ENCODE measurements at places on chromosomes 11 and 22.

DNA sequence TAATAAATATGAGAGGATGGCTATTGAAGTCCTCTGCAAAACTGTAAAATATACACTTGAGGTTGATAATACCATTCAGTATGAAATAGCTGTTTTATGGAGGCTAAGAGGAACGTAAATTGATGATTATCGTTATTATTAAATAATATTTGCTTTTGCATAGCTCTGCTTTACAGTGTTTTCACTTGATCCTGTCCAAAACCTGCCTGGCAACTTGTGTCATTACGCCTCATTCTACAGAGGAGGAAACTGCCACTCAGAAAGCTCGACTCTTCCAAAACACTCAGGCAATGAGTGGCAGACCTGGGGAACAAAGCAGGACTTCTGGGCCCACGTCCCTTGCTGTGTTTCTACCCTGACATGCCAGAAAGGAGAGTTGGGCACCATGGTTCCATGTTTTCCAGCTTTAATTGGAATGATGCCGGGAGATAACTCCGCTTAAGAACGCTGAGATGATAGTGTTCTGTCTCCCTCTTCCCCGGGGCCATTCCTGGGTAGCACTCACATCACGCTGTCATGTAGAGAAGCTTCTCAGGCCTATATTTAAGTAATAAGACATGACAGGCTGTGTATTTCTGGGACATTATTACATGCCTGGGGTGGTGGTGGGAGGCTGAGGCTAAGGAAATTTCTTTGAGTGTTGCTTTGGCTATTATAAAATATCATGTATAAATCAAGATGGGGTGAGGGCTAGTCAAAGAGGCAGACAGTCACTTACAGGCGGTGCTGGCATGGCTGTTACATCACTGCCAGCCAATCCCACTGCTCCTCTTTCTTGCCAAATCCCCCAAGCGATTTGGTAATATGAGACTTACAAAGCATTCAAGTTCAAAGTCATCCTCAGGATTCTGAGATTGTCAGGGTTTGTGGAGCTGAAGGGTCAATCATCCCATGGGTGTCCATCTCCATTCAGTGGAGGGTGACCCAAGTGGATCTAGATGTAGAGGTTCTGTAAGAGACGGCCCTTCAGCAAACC is 501.7 kb downstream of the INSC start:
- DNase-seq, result no peak

- no peak for DNase-seq
Observed at GRCh38 chr11:107179829-107180228, 161.6 kb upstream of the GUCY1A2 start.

DNA sequence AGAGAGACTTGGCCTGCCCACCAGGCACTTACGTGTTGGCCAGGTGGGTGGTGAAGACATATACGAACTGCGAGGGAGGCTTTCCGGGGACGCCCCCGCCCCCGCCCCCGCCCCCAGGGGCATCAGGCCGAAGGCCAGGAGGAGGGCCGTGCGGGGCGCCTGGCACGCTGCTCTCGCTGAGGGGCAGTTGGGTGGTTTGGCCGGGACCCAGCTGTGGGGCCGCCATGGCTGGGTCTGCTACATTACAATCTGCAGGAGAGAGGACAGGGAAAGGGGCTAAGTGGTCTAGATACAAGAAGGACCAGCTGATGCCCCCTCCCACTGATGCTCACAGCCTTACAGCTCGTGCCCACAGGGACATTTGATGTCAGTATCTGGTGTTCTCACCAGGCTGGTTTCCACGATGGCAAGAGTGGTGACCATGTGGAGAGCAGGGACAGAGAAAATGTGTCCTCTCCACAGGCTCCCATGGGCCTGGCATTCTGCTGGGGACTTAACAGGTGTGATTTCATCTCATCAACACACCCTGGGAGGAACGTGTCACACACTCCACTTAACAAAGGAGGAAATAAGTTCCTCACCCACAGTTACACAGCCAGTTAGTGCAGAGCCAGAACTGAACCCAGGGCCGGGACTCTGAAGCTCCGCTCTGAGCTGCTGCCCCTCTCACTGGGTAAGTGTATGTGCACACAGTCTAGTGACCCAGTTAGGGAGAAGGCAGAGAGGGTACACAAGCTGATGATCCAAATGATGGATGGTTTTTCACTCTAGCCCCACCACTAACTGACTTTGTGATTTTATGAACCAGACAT is 19.7 kb downstream of the CXCR5 start:
- no peak for DNase-seq

- DNase-seq, result no peak
Observed at GRCh38 chr11:69889400-69890318, 70.4 kb upstream of the FGF3 start.

DNA sequence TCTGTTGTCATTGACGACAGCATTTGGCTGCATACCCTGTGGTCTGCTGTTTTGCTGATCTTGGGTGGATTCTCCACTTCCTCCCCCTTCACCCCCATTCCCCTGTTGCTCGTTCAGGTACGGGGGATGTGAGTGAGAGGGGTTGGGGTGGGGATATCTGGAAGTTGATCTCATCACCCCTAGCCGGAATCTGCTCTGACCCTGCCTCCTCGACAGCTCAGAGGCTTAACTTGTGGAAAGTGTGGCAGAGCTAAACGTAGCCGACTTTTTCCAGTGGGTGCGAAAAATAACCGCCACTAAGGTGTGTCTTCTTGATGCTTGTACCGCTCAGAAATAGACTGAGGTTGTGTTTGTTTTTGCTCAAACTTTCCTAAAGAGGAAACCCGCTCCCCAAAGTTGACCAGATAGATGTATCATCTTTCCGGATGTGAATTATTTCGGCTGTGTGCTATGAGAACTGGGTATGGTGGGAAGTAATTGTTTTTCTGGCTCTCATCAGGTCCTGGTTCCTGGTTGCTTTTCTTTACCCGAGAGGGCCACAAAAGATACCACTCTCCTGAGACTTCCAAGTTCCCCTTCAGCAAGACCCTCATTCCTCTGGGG is 6.6 kb downstream of the ZBTB16 start:
- DNase-seq, result no peak

DNA sequence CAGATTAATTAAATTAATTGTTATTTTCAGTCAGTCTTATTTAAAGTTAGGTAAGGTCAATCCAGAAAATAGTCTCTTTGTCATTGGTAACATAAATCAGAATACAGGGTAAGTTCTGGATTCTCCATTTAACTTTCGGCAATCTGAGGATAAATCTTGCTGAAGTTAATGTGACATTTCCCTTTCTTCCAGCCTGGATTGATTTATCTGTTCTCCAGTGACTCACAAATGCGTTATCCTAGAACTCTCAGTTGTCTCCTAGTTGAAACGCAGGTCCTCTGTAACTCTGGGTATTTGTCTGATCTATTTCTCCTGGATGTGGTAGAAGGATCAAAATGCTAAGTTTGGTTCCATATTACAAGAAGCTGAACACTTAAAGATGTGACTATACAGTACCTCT is 21.0 kb downstream of the OR51E1 start:
- no peak for DNase-seq

DNA sequence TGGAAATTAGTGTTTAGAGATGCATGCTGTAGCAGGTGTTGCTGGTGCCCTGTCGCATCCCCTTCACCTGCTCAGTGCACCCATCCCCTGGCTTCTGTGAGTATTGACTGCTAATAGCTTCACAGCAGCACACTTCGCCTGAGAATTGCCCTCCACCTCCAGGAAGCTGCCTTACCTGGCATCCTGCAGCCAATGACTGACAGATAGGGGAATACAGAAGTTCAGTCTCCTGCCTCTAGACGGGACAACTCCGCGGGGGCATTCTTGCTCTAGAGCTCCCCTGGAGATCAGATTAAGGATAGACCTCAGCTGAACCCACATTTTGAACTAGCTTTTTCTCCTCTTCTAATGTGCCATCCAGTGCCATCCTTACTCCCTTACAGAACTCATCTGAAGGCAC is 9.3 kb upstream of the CD3E start:
- DNase-seq, result no peak

DNA sequence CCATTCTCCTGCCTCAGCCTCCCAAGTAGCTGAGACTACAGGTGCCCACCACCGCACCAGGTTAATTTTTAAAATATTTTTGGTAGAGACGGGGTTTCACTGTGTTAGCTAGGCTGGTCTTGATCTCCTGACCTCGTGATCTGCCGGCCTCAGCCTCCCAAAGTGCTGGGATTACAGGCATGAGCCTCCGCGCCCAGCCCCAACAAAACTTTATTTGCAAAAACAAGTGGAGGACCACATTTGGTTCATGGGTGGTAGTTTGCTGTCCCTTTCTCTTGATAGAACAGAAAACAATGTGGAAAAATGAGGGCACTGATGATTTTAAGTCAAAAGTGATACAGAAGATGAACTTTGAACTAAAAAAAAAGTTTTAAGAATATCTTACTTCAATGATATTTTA is 121.8 kb upstream of the SERPIND1 start:
- no peak for DNase-seq

DNA sequence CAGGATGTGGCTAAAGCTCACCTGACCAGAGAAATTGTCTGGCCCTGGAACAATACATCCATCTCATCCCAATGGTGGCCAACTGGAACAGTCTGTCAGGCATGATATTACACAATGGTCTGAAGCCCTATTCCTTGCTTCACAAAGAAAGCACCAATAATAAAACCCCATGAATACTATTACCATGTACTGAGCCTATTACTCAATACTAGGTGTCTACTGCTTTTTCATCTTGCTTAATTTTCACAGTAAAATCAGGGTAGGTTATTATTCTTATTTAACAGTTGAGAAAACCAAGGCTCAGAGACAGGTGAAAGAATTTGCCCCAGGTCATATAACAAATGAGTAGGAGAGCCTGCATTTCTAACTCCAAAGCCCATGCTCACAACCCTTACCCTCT is 68.9 kb upstream of the CAPRIN1 start:
- DNase-seq, result no peak

GRCh38 chr11:123152951-123153350 is 42.1 kb downstream of the CLMP start:
- DNase-seq, result no peak

GRCh38 chr11:94020777-94021481 is at the start of gene HEPHL1:
Gene HEPHL1, plus strand, starts transcription at chr11:94021354. Its CDS starts 15 bp downstream, at chr11:94021369.
- no peak for DNase-seq

GRCh38 chr11:33225371-33225770 is 31.8 kb upstream of the HIPK3 start:
- no peak for DNase-seq

- DNase-seq, result no peak
Observed at GRCh38 chr11:38538866-38539680, 1941.0 kb upstream of the RAG2 start.

DNA sequence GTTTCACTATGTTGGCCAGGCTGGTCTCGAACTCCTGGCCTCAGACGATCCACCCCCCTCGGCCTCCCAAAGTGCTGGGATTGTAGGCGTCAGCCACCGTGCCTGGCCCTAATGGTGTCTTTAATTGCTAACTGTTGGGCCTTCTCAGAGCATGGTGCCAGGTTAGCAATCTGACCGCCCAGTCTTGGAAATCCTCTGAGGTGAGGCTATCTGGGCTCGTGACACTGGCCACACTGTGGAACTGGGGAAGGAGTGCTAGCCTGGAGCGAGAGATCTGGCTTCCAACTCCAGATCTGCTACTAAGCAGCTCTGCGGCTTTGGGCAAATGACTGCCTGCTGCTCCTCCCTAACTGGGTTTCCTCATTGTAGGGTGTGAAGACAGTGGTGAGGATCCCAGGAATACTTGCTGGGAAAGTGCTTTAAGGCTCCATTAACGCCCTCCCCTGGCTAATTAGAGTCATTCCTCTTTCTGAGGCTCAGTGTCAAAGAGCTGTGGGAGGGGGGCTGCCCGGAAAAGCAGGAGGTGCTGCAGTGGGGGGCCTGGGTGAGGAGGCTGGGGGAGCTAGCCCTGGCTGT is 35.4 kb downstream of the CHRDL2 start:
- DNase-seq, result no peak

Measured in stimulated activated CD4-positive, alpha-beta T cell treated with anti-CD3 and anti-CD28 coated beads, Interleukin-2, amount 100 ng/mL, for 4 hours (primary cell).